ENCODE measurements at places on chromosomes 7 and 10. TPM values are rescaled to one million over a fixed set of nuclear protein-coding genes. Genes with fewer than 3 reads are reported as not detected.

The TRPV6 gene
- total RNA-seq: not detected

The ZKSCAN1 gene
- total RNA-seq: 32.1 TPM

The FFAR4 gene
- not detected for total RNA-seq

The AGMO gene
- 0.18 TPM for total RNA-seq

The SSC4D gene
- total RNA-seq: 0.28 TPM

All from smooth muscle cell of bladder (primary cell).